SK-N-DZ (cell line): ENCODE measurements at places on chromosomes 7 and 10.

DNA sequence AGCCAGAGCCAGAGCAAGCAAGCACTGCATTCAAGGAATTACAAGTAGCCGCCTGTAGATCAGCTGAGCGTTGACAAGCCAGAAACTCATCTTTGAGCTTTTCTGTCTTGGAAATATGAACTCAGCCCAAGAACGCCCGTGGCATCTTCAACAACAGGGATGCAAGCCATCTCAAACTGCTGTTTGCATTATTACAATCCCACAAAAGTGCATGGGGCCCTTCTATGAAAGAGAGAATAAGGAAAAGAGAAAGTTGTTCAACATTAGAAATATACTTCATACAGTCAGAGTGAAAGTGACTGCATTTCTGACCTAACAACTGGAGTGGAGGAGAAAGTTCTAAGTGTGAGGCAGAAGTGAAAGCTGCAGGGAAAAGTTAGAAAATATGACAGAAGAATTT is 6.5 kb downstream of the SGCE start:
- DNase-seq = no peak

DNA sequence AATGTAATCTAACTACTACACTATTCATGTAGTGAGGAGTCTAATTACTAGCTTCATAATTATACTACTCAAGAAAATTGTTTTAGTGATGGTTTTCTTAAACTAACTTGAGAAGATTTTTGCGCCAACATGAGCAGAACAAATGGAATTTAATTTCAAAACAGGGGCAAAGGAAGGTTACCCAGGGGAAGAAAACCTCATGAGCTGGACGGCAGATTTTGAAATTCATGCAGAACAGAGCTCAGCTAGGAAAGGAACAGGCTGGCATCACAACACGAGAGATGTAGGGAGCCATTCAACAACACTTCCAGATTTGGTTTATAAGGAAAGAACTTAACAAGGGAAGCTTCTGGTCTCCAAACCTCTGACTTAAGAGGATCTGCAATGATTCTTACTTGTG is 235.3 kb upstream of the PRKCQ start:
- no peak for DNase-seq

DNA sequence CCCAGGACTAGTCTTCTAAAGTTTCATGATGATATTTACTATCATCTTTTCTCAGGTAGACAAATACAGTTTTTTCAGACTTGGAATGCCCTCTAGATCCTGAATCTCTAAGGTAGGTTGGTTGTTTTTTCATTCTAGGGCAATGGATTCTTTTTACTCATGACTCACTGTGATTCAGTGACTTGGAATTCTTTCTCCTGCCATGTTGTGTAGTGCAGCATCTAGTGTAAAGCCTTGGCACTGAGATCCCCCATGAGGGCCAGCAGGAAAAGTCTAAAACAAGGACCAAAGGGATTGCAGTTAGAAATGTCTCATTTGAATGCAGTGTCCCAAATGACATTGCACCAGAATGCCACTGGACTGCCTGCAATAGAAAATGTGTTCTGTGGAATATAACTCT is 430.4 kb downstream of the NEBL start:
- no peak for DNase-seq

- DNase-seq = no peak
Observed at GRCh38 chr10:58718596-58718995, 205.9 kb downstream of the BICC1 start.

DNA sequence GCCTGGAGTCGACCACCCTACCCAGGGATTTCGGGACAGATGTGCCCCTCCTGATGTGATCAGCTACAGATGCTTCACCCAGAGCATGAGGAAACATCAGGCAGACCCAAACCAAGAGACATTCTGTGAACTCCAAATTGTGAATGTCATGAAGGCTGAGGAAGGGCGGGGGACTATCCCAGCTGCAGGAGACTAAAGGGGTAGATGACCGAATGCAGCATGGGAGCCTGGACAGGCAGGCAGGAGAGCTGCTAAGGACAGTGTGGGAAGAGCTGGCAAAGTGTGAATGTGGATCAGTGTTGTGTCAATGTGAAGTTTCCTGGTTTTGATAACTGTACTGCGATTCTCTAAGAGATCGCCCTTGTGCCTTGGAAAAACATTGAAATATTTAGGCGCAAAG is 19.2 kb upstream of the DRGX start:
- DNase-seq = no peak

- no peak for DNase-seq
Observed at GRCh38 chr7:75689246-75690099, 49.3 kb downstream of the HIP1 start.

- DNase-seq = no peak
Observed at GRCh38 chr10:113895018-113895417, 40.6 kb downstream of the NHLRC2 start.

DNA sequence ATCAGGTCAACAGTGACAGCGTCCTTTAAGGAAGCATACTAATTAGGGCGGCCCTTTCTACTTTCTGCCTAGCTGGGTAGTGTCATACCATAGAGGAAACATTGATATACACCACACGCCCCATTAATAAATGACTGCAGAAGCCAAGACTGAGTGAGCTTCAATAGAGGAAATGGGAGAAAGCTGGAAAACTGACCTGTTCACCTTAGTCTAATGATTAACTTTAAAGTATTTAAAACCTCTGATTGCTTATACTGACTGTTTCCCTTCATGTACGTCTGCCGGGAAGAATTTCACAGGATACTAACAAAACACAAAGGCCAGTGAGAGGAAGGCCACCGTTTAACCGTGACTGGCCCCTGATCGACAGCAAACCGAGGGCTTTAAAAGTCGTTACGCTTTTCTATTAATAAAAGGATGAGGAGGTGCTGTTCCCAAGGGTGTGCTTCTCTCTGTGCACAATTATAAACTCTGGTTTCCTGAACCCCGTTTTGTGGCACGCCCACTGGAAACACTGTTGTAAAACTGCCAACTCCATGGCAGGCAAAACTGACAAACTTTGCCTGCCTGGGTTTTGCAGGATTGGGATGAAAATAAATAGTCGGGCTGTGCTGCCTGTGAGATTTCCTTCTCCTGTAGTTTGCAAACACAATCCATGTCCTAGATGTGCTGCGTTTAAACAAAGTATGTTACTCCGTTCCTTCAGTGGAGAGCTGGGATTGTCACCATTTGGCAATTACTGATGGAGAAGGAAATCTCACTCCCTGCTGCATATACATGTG is 137.6 kb downstream of the NRP1 start:
- no peak for DNase-seq

DNA sequence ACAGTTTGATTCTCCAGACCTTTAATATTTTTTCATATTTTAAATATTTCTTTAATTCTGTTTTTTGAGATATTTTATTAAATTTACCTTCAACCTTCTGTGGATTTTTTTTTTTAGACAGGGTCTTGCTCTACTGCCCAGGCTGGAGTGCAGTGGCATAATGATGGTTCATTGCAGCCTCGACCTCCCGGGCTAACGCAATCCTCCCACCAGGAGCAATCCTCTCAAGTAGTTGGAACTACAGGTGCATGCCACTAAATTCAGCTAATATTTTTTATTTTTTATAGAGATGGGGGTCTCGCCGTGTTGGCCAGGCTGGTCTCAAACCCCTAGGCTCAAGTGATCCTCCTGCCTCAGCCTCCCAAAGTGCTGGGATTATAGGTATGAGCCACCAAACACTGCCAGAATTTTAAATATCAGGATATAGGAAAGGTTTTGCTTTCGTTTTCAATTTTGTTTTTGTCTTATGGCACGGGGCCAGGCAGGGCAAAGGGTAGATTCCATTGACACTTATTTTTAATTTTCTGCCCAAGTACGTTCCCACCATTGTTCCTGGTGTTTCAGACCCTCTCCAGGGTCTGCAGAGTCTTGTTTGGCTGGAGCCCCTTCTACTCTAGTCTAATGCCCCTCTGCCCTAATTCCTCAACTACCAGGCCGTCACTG is 1.2 kb downstream of the TACC2 start:
- no peak for DNase-seq

DNA sequence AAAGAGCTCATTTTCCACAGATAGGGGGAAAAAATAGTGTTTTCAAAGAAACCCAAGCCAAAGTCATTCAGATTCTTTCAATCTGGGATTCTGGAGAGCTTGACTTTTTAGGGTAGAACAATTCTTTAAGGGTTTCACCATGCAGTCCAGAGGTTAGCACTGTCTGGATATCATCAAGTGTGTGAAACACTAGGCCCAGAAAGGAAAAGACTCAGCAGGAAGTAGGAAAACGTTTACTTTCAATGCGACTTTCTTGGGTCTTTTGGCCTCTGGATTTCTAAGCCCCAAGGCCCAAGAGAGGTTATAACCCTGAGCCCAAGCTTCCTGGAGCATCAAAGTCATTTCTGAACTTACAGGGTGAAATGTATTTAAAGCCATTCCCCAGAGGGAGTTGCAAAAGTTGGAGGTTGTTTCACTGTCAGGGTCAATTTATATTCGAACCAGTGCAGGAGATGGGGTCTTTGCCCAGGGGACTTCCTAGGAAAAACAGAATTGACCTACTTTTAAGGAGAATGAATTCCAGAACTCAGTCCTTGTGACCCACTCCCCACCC is 158.0 kb downstream of the C7orf25 start:
- no peak for DNase-seq

DNA sequence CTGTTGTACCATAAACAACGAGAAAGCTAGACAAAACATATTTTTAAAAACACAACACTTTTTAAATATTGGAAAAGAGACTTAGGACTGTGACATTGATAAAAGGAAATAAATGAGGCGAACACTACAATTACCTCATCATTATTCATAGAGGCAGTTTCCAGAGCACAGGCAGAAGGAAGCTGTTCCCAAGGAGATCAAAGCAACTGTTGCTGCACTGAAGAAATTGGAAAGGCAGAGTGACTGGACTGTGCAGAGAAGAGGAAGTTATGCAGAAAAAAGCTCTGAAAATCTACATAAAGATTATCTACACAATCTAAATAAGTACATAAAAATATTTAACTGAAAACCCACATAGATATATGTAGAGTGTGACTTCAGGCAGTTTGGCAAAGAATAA is 32.8 kb downstream of the MYO3A start:
- DNase-seq = no peak

- DNase-seq = no peak
Observed at GRCh38 chr7:158658475-158658874, 46.1 kb downstream of the NCAPG2 start.

GRCh38 chr7:135208102-135208793 is 3.1 kb downstream of the WDR91 start:
- DNase-seq = no peak

DNA sequence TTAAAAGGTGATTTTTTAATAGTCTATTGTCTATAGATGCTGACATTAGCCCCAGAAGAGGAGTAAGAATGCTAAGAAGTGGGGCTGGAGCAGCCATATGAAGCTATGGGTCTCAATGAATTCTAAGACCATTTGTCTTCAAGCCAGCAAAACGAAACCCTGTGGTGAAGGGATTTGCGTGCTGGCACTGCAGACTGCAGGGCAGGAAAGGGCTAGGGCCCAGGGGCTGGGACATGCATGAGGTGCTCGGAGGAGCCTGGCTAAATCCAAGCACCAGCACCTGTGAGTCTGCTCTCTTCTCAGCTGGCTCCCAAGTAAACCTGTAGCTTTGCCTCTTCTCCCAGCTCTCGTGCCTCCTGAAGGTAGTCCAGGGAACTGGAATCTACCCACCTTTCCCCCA is 1.3 kb upstream of the NDST2 start:
- DNase-seq = no peak

- DNase-seq = no peak
Observed at GRCh38 chr7:55587687-55588378, 15.5 kb upstream of the VOPP1 start.
